ENCODE measurements at places on chromosomes 12 and 14.

GRCh38 chr12:71870416-71870815, 30.9 kb downstream of the TBC1D15 start:
- DNase-seq: no peak

GRCh38 chr14:44616204-44616603, 109.1 kb upstream of the FSCB start:
- no peak for DNase-seq

- DNase-seq: peak; percentile 32
These were observed 509.6 kb downstream of the VRK1 start for GRCh38 chr14:97306760-97307246.

GRCh38 chr14:83006121-83006670, 1472.5 kb upstream of the SEL1L start:
- DNase-seq: no peak

DNA sequence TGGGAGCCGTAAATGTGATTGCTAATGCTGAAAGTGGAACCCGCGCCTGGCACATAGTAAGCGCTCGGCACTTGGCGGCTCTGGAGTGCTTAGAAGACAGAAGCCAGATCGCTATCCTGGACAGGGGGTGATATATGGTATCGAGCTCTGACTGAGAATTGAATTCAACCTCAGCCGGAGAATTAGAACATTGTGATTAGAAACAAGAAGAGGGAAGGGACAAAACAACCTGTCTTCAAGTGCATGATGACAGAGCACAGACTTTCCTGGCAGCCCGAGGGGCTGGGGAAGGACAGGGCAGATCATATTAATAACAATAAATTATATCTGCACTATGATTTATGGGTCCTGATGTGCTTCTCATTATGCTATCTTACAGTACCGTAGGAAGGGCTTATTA, 66.9 kb upstream of the TBX3 start:
- DNase-seq: no peak

GRCh38 chr12:121005346-121005815, 10.9 kb downstream of the C12orf43 start:
- peak; percentile 23 for DNase-seq

- DNase-seq: no peak
These were observed 38.5 kb downstream of the LRIG3 start for GRCh38 chr12:58881816-58882215.

DNA sequence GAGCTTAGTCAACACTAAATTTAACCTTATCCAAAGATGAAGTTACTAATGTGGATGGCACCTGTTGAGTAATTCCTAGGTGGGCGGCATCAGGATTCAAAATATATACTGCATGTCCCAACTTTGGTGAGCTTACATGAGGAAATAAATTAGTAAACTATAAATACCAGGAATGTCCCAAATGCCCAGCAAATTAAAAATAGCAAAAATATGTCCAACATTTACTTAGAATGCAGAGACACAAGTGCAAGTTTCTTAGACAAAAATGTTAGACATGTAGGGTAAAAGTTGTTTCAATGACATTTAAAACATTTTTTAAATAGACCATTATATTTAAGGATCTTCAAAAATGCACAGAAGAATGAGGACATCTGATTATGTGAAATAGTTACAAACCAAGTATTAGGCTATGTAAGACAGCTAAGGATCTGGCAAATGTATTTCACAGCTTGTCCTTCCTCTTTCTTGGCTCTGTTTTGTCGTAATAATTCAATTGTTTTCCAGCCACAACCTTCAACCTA, 115.9 kb downstream of the NAV3 start:
- DNase-seq: peak; percentile 18

- DNase-seq: no peak
These were observed 111.8 kb downstream of the SLC25A47 start for GRCh38 chr14:100434911-100435438.

- DNase-seq: no peak
These were observed 324.5 kb downstream of the PCNX1 start for GRCh38 chr14:71231521-71232393.

DNA sequence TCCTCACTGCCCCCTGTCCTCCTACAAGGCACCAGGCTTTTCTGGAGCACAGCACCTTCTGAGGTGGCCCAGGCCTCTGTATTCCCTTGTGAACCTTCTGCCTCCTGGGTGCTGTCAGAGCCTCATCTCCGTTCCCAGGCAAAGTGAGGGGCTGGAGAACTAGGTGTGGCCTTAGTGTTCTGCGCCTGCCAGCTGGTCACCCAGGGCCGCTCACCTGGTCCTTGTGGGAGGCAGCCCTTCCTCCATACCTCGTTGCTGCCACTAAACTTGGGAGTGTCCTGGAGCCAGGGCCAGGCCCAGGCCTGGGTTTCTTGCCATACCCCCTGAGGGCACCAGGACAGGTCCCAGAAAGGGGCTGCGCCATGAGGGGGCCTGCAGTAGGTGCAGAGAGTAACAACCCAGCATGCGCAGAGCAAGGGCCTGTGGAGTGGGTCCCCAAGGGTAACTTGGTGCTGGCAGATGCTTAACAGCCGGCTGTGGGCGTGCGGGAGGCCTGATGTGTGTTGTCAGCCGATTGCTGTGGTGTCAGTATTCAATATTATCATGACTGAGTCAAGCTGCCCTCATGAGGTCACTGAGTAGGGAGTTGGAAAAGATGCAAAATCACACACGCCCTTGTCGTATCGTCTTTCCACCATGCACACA, 17.1 kb downstream of the OTUB2 start:
- no peak for DNase-seq

DNA sequence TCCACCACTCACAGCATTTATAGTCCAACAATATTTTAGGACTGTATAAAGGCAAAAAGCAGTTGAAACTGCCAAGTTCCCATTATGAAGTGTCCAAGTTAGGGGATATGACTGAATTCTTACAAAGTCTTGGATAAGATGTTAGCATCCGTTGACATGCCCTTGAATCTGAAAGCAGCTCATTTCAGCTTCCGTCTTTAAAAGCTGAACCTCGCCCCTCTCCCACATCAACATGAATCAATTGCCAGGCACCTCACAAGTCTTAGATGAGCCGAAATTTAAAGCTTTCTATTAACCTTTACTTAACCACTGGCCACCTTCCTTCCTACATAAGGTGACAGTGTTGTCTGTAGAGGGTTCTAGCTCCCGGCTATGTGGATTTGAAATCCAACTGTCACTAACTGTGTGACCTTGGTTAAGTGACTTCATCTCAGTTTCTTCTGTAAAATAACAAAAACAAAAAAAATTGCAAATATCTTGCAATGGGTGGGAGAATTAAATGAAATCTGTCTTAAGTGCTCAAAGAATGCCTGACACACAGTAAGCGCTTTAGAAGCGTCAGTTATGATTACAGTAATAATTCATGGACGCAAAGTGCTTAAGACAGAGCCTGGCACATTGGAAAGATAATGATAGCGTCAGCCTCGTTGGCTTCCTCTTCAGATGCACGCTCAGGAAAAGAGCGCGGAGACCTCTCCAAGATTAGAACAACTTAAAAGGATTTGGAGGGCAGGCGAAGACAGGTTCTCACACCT, 1.2 kb downstream of the PPP1CC start:
- peak; percentile 46 for DNase-seq

GRCh38 chr12:75690296-75690955, 179.0 kb upstream of the KRR1 start:
- no peak for DNase-seq

DNA sequence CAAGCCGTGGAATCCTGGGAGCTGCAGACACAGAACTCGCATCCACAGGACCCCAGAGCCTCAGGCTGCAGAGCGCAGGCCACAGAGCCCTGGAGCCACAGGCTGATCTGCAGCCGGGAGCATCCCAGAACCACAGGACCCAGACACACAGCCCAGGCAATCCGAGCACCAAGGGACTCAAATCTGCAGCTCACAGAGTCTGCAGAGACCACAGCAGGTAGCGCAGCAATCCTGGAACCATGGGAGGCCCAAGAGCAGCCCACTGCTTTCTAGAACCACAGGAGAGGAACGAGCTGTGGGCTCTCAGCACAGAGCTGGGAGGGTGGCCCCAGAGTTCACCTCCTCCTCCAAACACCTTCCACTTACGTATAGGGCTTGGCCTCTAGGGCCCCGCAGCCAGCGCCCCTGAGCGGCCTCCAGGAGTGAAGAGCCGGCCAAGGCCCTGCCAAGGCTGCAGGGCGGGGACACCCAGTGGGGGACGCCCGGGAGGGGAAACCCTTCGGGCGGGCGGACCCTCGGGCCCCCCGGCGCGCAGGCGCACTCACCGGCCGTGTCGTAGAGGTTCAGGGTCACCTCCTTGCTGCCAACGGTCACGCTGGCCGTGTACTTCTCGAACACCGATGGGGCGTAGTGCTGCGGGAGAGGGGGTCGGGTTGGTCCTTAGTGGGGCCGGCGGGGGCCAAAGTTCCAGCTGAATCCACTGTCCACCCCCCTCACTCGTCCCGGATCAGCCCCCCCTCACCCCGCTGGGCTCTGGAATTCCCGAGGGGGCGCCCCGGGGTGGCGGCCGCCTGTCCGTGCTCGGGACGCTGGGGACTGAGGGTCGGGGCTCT, 665 bp downstream of the RHOF start:
- no peak for DNase-seq

DNA sequence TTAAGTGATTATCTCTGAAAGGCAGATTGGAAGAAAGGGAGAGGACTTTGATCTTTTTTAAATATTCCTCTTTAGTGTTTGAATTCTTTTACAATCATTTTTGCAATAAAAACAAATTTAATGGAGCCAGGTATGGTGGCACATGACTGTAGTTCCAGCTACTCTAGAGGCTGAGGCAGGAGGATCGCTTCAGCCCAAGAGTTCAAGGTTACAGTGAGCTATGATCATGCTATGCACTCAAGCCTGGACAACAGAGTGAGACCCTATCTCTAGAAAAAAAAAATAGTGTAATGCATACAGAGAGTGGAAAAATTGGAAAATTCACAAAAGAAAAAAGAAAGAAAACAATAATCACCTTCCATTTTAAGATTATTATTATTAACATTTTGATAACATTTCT, 15.2 kb upstream of the HECTD1 start:
- DNase-seq: no peak

- DNase-seq: no peak
These were observed 594.5 kb downstream of the NRXN3 start for GRCh38 chr14:78764645-78765044.

GRCh38 chr14:70886421-70887206, 20.6 kb upstream of the PCNX1 start:
- no peak for DNase-seq

DNA sequence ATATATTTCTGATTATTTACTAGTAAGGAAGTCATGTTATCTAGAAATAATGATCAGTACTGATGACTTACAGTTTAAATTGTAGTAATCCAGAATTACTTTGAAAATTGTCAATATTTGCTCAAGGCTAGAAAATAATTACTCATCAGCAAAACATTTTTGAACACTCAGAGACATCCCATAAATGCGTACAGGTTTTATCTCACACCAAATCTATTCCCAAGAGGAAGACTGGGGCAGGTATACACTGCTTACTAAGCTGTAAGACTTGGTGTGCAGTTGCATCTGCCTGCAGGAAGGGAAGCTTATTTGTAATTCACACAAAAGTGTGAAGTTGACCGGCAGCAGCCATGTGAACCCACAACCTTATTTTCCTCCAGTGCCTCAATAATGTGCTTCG, 146.4 kb downstream of the CCER1 start:
- DNase-seq: no peak

- DNase-seq: no peak
These were observed 399.9 kb downstream of the FOXG1 start for GRCh38 chr14:29166507-29166906.

DNA sequence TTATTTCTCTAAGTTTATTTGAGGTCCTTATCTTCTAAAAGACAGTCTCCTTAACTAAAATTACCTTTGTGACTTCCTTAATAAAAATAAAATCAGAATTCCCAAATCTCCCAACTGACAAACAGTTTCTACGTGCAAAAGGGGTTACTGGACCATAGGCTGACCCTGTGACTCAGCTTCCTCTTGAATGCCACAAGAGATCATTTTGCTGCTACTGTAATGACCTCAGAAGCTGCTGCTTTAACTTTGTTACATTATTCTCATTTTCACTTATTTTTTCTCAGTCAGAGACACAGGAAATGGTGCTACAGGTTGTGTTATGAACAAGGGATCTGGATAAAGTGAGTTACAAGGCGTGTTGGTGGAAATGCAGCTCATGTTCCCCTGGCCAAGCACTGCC, 132.2 kb upstream of the TMTC2 start:
- DNase-seq: no peak

DNA sequence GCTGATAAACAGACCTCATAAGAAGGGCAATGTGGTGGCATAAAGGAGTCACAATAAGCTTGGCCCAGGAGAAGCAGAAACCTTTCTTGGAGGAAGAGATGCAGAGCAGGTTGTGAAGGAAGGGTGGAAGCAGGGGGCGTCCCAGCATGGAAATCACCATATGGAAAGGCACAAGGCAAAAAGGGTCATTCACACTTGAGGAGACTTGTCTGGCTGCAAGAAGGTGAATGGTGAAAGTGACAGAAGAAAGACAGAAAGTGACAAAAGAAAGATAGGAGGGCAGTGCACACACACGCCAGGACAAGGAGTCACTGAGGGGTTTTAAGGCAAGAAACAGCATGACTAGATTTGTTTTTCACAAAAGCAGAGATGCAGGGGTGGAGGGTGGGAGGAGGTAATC, 38.3 kb downstream of the GALNT4 start:
- DNase-seq: no peak

GRCh38 chr12:52759218-52759617, 17.9 kb downstream of the KRT76 start:
- DNase-seq: no peak

DNA sequence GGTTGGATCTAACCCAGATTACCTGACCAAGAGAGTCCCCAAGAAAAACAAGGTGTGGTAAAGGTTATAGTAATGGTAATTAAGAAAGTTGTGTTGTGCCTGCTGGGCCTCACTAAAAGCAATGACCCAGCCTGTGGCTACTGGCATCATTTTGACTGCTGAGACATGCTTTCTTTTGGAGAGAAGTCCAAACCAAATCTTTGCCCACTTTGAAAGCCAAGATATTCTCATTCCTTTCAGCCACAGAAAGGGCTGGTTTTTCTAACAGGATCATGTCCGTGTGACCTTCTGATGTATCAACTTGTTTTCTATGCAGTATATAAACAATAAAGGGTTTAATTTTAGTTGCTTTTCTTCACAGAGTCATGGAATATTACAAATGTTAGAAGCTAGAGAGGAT, 388.6 kb downstream of the RAD51B start:
- DNase-seq: no peak

DNA sequence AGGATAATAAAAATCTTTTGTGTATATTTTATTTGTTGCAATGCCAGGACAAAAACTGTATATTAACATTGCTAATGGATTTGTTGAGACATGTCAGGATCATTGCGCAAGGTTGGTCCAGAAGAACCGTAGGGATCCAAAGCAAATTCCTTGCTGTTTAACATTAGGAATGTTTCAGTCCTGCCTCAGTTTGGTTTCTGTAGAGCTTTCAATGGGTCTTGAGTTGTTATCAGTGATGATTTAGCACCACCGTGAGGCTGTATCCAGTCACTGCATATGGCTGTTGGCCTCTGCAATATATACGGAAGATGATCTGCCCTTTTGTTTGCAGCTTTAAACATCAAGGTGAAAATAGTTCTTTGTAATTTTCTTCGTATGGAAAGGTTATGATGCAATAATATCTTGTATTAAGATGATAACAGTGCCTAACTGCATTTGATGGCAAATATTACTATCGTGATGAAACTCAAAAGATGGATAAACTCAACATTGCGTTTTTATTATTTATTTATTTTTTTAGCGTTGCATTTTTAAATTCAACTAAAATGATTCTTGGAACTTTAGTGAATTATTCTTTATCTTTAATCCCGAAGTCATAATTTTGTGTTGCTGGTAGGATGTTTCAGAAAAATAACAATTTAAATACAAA, 231.2 kb downstream of the AKAP6 start:
- DNase-seq: peak; percentile 59
